ENCODE measurements at places on chromosomes 7 and 10.

DNA sequence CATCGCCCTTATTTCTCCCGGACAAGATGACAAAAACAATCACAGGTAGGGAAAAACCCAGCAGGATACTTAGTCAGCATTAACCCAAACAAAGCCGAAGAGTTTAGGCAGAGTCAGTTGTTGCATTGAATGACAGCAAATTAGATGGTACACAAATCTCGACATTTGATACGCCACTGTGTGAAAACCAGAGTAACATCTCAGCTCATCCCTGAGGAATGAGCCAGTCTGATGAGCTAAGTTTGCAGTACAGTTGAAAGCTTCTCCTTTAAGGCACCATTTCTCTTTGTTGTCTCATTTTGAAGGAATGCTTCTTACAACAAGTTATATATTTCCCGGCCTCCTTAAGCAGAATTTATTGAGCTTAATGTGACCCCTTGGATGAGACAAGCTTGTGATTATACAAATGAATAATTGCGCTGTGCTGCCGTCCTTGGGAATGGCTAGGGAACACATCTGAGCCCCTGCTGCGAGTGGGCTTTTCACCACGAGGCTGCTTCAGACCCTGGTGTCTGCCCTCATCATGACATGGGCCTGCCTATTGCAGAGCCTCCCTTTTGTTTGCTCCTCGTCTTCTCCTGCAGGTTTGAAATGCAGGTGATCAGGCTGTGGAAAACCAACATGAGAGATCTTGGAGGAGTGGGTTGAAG is 137.3 kb downstream of the CELF2 start:
- DNase-seq = no peak

DNA sequence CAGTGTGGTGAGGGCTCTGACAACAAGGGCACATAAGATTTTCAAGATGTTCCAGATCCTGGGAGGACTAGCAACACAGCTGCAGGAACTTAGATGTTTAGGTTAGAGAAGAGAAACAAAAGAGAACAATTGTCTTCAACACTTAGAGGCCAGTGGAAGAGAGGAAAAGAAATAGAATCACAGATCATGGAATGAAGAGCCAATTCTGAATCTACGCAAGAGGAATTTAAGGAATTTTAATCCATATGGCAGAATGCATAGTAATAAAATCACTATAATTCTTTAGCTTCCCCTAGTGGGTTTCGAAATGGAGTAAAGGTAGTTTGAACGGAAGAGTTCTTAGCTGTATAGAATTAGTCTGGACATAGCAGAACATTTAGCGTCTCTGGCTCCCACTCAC is 114.6 kb upstream of the LRRTM3 start:
- DNase-seq = no peak

DNA sequence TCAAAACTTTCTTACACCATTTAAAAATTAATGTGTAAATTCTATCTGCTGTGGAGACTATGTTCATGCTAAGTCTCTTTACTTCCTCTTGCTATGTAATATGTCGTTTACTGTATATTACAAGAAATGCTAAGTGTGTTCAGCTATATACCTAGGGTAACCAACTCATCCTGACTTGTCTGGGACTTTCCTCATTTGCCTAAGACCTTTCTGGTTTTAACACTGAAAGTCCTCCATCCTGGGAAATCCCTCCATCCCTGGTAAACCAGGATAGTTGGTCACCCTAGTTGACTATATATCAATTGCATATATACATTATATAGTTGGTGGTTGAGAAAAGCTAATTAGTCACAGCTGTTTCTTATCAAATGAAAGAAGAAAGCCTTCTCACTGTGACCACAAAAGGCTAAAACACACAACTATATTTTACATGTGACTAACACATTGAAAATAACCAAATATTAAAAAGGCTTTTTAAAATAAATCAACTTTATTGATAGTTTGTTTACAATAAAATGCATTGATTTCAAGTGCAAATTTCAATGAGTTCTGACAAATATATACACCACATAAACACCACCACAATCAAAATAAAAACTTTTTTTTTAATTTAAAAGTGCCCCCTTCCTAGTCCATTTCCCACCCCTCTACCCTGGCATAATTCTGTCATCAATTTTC is 167.7 kb upstream of the INHBA start:
- no peak for DNase-seq

- DNase-seq = no peak
These were observed 6.6 kb downstream of the MRPL43 start for GRCh38 chr10:100980711-100981110.

- no peak for DNase-seq
These were observed 5.5 kb downstream of the USP6NL start for GRCh38 chr10:11605807-11606408.

GRCh38 chr10:110651044-110651958 is 7.2 kb downstream of the RBM20 start:
- DNase-seq = no peak

GRCh38 chr7:107938456-107939250 is 47.7 kb downstream of the DLD start:
- DNase-seq = no peak

GRCh38 chr7:69450456-69450855 is 147.8 kb upstream of the AUTS2 start:
- DNase-seq = no peak

DNA sequence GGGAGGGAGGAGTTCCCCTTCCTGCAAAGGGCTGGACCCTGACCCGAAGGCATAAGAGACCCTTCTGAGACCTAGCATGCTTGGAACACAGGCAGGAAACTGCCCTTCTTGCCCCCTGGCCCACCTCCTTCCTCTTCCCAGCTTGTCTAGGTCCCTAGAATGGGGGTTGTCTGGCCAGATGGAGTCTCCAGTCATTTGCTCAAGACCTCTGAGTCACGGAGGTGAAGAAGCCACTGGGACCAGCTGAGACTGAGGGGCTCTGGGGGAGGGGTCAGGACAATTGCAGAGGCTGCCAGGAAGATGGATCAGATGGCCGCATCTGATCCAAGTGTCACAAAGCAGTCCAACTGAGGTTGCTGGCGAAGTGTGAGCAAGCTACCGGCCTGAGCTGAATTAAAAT is 46.2 kb downstream of the COL13A1 start:
- DNase-seq = no peak

DNA sequence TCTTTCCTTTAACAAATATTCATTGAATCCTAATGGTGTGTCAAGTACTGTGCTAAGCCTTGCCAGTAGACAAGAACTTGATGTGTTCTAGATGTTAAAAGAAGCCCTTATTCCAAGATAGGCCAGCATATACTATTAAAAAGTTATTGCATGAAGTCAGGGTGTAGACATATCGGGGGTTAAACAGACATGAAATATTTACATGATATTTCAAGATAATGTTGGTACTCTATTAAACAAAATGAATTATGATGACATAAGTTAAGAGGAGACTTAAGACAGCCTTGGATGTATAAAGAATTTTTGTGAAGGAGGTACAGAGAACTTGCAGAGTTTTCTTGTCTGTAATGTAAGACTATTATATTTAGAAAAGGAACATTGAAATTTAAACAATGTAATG is 44.8 kb downstream of the HDAC9 start:
- no peak for DNase-seq

All from MM.1S (cell line).